ENCODE measurements at places on chromosomes 11 and 22.

GRCh38 chr22:22235558-22235957 lies 9.0 kb upstream of the VPREB1 start:
- DNase-seq: no peak

GRCh38 chr11:107916671-107917241 lies 11.5 kb upstream of the RAB39A start:
- DNase-seq: no peak

- DNase-seq: no peak
These were observed 19.7 kb upstream of the KAT5 start for GRCh38 chr11:65692367-65692766.

- no peak for DNase-seq
These were observed 133.1 kb downstream of the CTTN start for GRCh38 chr11:70531281-70532065.

DNA sequence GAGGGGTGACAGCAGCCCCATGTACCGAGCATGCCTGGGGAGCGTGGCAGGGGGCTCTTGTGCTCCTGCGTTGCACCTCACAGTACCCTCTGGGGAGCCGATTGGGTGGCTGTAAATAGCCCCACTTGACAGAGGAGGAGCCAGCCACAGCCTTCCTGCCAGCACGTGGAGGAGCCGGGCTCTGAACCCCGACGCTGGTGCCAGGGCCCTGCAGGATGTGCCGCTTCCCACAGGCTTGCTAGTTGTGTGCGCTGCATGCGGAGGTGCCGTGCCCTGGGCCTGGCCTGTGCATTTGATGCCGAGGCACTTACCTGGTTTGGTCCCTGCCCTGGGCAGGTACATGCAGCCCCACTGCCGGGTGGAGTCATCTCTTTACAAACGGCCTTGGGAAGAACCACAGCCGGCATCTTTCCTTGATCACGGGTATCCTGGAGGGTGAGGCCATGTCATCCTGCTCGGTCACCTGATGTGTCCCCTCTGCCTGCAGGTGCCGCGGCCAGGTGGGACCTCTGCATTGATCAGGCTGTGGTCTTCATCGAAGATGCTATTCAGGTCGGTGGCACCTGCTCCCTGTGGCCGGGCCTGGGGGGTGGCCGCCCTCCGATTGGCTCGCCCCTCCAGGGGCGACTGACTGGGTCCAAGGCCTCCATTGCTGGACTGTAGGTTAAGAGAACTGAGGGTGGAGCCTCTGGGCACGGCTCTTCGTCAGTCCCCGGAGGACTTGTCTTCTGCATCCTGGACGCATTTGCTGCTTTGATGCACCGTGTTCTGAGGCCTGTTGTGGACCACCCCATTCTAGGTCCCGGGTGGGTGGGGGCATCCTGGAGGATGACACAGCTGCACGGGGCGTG lies 5.0 kb downstream of the TPCN2 start:
- DNase-seq: no peak

DNA sequence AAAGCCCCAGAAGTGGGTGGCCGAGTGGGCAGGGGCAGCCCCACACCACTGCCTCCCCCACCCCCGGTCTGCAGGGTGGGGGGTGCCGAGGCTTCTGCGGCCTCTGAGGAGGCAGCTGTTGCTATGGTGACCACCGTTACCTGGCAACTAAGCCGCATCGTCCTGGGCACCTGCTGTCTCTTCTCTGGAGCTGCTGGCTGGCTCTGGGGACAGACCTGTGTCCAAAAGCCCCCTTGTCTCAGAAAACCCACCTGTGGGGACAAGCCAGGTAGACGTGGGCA lies 79.9 kb upstream of the PRR5 start:
- DNase-seq: no peak

- DNase-seq: no peak
These were observed 406.0 kb downstream of the CTTN start for GRCh38 chr11:70804139-70804837.

- no peak for DNase-seq
These were observed 28.8 kb downstream of the TEAD1 start for GRCh38 chr11:12702999-12703453.

GRCh38 chr22:44524806-44525205 lies 26.8 kb upstream of the RTL6 start:
- DNase-seq: no peak

GRCh38 chr11:83448686-83449085 lies 162.5 kb upstream of the CCDC90B start:
- DNase-seq: no peak

DNA sequence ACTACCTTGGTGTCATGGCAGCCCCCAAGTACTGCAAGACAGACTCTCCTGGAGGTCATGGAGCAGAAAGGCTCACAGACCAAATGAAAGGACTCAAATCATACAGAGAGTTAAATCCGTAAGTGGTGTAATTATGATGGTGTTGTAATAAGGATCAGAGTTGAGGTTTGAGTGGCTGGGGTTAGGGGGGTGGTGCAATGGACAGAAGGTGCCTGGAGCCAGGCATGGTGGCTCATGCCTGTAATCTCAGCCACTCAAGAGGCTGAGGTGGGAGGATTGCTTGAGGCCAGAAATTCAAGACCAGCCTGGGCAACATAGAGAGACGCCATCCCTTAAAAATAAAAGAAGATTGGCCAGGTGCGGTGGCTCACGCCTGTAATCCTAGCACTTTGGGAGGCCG lies 18.7 kb downstream of the ART5 start:
- DNase-seq: no peak

DNA sequence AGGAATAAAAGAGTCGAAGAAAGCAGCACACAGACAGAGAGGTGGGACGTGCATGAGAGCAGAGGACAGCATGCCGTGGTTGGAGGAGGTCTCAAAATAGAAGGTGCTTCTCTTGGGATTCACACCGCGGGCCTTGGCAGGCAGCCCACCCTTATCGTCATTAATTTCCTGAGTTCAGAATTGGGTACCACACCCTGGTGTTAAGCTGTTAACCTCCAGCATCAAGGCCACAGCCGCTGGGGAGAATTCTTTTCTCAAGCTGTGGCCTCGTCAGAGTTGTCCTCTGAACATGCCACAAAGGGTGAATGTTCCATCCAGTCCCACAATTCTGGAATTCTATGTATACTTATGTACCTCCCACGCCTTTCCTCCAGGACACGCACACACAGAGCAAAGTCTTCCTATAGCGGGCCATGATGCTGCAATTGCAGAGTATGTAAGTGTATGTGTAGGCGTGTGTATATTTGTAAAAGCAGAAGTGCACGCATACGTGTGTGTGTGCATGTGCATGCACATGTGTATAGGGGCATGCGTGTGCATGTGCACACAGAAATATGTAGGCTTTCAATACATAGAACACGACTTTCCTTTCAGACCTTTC lies 39.0 kb downstream of the ADAMTS8 start:
- DNase-seq: no peak

- DNase-seq: no peak
These were observed 128.3 kb downstream of the APIP start for GRCh38 chr11:34787895-34788294.

GRCh38 chr11:7849018-7849417 lies 52.3 kb upstream of the OR5P2 start:
- no peak for DNase-seq

DNA sequence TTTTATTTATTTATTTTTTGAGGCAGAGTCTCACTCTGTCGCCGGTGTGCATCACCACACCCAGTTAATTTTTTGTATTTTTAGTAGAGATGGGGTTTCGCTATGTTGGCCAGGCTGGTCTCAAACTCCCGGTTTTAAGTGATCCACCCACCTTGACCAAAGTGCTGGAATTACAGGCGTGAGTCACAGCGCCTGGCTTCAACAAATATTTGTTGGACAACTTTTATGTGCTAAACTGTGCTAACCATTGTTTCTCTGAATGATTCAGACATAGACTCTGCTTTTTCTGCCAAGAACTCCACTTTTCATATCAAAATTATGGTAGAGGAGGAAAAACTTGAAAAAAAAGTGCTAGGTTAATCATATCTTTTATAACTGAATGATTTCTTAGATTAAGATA lies 36.3 kb downstream of the MMP7 start:
- no peak for DNase-seq

DNA sequence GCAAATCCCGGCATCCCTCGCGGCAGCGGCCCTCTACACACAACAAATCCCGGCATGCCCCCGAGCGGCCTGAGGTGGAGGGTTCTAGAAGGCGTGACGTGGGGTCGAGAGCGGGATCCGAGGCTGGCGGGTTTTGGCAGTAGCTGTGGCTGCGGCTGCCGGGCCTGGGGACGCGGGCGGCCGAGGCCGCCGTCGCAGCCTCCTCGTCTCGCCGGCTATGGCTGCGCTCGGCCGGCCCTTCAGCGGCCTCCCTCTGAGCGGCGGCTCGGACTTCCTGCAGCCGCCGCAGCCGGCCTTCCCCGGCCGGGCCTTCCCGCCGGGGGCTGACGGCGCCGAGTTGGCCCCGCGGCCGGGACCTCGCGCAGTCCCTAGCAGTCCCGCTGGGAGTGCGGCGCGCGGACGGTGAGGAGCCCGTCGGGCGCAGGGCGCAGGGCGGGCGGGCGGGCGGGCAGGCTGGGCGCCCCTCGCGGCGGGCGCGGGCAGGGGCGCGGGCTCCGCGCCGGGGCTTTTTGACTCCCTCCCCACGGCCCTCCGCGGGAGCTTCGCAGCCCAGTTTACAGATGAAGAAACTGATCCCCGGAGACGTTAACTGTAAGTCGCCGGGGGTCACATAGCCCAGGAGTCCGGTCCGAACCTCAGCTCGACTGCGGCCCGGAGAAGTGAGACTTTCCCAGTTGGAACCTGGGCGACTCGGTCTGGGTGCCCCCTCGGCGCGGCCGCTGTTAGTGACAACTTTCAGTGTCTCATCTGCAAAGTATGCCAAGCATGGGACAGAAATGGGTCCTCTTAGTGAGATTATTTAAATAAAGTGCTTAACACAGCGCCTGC lies at the start of gene CCDC117:
TSS of gene CCDC117 (plus strand) at position 63 of the 828 bp plus-strand sequence. CDS start at position 218, 155 bp downstream.
- peak; percentile 91 for DNase-seq

DNA sequence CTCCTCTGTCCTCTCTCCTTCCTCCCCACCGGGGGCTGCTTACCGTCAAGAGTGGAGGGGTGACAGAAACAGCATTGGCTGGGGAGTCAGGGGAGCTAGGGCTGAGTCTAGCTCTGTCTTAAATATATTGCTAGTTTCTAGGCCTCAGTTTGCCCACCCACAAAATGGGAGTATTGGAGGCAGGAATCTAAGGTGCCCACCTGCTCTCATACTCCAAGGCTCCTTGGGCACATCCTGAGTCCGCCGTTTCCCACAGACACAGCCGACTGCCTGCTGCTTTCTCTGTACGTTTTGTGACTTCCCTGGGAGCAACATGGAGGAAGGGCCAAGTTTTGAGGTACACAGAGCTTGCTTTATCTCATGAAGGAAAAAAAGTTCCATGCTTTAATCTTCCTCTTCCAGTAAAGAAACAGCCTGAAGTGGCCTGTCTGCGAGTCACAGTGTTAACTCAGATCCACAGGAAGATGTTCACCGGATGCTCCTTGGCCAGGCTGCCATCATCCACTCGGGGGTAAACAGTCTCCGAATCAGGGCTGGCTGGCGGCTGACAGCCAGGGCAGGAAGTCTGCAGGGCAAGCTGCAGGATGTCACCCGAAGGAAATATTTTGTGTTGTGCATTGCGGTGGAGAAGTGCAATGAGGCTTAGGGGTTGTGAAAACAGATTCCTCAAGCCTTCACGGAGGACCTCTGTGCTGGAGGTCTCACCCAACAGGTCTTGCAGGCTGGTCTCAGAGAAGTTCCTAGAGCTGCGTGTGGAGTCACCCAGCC lies 11.0 kb upstream of the CERK start:
- no peak for DNase-seq

DNA sequence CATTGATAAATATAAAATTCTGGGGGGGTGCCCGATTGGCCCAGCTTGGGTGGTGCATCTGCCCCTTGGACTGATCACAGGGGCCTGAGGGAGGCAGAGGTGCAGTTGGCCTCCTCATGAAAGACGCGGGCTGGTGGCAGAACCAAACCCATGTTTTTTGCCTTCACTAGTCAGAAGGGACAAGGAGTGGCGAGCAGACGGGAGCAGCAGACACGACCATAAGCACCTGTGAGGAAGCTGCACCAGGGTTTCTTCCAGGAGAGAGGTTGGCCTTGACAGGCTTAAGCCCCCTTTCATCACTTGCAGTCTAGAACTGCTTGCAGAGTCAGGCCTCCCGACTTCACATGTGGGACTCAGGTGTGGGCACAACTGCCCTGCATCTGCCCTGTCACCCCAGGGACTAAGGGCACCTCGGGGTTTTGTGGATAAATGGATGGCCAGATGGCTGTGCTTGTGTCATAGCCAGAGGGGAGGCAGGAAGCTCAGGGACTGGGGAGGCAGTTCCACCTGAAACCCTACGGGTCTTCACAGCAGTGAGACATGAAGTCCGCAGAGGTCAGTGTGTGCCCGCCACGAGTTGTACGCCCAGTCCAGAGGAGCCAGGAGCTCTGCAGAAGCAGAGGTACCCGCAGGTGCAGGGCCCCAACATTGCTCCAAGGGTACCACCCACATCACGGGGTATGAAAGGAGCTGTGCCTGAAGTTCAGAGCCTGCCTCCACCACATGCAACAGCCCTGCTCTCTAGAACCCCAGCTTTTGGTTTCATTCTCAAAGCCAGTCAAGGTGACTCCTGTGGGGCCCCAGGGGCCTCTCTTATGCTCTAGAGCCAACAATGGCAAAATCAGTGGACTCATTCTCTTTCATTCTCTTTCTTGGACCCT lies 18.2 kb upstream of the SYT13 start:
- no peak for DNase-seq

DNA sequence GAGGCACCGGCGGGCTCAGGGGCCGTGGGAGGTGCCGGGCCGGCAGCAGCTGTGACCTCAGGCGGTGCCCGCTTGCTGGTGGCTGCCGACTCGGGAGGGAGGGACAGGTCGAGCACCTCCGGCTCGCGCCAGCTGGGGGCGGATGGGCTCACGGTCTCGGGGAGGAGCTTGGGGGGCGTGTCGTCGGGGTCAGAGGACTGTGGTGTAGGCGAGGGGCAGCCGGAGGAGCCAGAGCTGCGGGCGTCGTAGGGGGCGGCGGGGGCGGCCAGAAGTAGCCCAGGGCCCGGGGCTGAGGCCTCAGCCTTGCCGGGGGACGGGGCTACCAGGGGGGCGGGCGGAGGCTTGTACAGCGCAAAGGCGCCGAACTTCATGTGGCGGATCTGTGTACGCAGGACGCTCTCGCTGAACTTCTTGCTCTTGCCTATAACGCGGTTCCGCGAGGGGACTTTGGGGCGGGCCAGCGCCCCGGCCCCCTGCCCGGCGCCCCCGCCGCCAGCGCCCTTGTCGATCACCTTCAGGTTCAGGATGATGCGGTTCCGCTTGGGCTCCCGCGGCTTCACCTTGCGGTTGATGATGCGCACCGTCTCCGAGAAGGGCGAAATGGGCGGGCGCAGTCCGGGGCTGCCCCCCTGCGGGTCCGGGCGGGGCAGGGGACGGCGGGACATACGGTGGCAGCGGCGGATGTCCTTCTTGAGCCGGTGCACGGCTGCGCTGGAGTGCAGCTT lies 5.5 kb downstream of the CBX6 start:
- no peak for DNase-seq

DNA sequence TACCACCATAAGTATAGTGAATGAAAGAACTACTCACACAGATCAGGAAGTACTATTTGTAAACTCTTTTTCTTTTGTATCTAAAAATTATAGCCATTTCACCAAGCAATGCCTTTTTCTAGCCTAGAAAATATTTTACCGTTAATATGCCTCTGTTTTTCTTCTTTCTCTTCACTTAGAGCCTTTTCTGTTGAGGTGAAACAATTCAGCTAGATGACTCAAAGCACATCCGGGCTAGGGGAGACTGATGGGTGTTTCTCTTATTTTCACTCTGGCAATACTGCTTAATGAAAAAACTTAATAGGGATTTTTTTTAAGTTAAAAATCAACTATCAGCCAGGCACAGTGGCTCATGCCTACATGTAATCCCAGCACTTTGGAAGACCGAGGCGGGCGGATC lies 93.3 kb downstream of the SGSM3 start:
- no peak for DNase-seq

- DNase-seq: no peak
These were observed 46.8 kb downstream of the TRIM44 start for GRCh38 chr11:35709376-35709775.

GRCh38 chr11:27894552-27894951 lies 194.3 kb upstream of the BDNF start:
- no peak for DNase-seq
